ENCODE measurements at places on chromosomes 13 and 19. TPM values are rescaled to one million over a fixed set of nuclear protein-coding genes. Genes with fewer than 3 reads are reported as not detected.

The MUC16 gene
- under 0.01 TPM for total RNA-seq

- H3K4me1 ChIP-seq = no peaks in the 10 kb centered on the region
- H3K4me3 ChIP-seq = no peak overlapping the region
- peak; percentile 37 for DNase-seq
- no peak overlapping the region for H3K27ac ChIP-seq
- H3K27me3 ChIP-seq = no peaks in the 10 kb centered on the region
Measured at GRCh38 chr19:32673573-32673972, 1.4 kb downstream of the ANKRD27 start.

- no peak overlapping the region for H3K27ac ChIP-seq
- no peaks in the 10 kb centered on the region for H3K36me3 ChIP-seq
- H3K4me3 ChIP-seq = no peak overlapping the region
Measured at GRCh38 chr19:41785653-41786052, 10.7 kb upstream of the CEACAM3 start.

DNA sequence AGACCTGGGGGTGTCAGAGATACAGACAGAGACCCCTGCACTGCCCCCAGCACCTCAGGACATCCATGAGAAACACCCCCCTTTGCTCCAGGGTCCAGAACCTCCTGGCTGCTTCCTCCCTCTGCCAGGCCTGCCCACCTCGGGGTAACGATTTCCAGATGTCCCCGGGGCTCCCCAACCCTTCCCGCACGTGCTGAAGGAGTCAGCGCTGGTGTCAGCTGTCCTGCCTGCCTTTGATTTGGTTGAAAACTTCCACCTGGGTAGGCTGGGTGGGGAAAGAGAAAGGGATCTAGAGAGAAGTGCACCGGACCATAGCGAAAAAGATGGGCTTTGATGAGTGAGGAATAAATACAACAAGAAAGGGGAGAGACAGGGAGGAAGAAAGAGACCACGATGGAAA lies 1.5 kb upstream of the CGB7 start:
- H3K36me3 ChIP-seq = no peaks in the 10 kb centered on the region
- DNase-seq = no peak
- no peak overlapping the region for H3K4me3 ChIP-seq
- no peaks in the 10 kb centered on the region for H3K4me1 ChIP-seq

The HAUS5 gene
- total RNA-seq = 4.7 TPM
